Epithelial cell of proximal tubule (primary cell): ENCODE measurements at places on chromosomes 4 and X. TPM values are rescaled to one million over a fixed set of nuclear protein-coding genes. Genes with fewer than 3 reads are reported as not detected.

GRCh38 chrX:42797651-42798269 lies 19.8 kb upstream of the PPP1R2C start:
- DNase-seq: peak; percentile 13

DNA sequence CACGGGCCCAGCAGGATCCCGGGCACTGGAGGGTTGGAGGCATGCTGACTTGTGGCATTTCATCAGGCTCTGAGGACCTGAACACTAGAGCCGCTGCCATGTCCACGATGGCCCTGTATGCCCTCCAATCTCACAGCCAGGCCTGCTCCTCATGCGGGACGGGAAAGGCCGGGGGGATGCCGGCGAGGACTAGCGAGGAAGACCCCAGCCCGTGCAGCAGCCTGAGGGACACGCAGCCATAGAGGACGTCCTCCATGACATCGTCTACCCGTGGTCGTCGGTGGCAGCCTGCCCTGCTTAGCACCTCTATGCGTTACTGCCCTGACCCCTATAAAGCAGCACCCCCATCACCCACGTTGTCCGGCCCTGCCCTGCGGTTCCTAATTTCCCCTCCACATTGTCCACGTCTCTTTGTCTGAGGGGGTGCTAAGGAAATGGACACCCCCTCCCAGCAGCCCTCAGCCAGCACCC lies 32.6 kb downstream of the HMX1 start:
- DNase-seq: no peak

DNA sequence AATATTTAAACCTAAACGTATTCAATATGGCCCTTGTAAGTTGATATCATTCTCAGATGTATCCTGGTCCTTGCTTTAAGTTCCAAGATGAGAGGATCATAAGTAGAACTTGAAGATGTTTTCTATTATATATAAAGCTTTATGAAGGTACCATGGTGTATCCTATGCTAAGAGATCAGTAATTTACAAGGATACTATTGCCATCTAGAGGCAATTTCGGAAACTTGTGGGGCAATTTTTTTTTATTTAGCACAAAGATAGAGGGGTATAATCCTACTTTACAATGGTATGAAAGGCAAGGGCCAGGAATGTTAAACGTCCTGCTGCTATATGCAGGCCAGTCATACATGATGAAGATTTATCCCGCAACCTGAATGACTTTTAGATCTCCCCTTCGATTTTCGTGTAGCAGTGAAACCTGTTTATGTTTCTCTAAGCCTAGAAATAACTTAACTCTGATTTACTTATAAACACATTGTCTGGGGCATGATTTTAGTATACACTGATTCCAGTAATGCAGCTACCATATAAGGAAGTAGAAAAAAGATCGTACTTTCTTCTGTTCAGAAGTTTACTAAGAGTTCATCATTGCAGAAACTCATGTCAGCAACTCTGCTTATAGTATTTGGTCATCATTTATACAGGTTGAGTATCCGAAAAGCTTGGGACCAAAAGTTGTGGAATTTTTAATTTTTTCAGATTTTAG lies 2.6 kb downstream of the SLC25A31 start:
- DNase-seq: no peak

The MAGEA11 gene
- not detected in 2 replicates for total RNA-seq

The USP17L19 gene
- total RNA-seq: not detected in 2 replicates
